ENCODE measurements at places on chromosomes 13 and 19.

DNA sequence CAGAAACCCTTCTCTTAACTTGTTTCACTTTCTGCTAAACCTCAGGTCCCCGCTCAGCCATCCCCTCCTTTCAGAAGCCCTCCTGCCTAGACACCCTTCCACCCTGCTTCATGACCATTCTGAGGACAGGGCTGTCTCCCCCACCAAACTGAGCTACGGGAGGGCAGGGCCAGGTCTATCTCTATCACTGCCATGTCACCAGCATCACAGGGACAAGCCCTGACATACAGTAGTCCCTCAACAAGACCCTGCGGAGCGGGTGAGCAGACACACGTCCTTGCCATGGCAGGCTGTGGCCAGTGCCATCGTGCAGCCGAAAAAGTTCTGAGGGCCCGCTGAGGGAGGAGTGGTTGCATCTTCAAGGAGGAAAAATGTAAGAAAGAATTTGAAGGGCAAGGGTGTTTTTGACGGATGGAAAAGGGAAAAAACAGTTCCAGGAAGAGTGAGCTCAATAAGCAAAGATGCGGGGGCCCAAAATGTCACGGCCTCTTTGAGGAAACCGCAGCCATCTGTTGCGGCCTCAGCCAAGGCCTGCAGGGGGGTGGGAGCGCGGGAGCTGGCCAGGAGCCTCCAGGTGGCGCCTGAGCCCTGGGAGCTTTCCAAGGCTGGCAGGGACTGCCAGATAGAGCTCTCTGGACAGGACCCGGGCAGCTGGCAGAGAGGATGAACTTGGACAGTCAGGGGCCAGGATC lies 8.1 kb downstream of the PTGIR start:
- DNase-seq = peak; percentile 47

GRCh38 chr19:14654786-14655560 lies 19.7 kb downstream of the ADGRE3 start:
- no peak for DNase-seq

GRCh38 chr13:100519626-100520025 lies 69.0 kb downstream of the GGACT start:
- DNase-seq = no peak

DNA sequence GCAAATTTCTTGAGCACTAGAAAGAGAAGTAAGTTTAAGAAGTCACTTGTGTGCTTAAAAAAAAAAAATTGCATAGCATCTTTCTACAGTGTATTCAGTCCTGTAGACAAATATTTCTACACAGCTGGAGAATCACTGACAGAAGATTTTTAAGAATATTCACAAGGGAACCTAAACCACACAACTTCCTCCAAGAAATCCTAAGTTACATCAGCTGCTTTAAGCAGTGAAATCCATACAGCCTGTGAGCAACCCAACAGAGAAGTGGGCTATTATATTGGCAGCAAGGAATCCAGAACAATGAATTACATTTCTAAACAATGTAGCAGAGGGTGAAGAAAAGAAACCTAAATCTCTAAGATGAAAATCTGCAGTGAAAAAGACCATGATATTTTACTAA lies 1.5 kb downstream of the DOCK9 start:
- no peak for DNase-seq

GRCh38 chr19:12785431-12786031 lies 5.8 kb upstream of the JUNB start:
- no peak for DNase-seq

- no peak for DNase-seq
Observed at GRCh38 chr13:92221916-92222315, 823.5 kb downstream of the GPC5 start.
